ENCODE measurements at places on chromosomes 6 and 20.

DNA sequence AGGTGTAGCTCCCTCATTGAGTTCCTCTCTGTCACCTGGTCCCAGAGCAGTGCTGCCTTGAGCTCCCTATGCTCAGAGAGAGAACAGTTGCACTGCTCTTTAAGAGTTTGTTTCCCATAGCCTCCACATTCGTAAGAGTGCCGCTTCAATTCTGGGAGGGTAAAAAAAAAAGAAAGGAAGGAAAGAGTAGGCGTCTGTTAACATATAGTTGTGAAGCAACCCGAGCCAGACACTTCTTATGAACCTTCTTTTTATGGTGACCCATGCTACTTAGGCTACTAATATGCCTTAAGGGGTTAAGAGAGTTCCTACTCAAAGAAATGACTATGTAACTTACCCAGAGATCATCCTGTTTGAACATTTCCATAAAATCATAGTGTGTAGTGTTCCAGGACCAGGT is 4.3 kb upstream of the ARG1 start:
- no peak for DNase-seq

GRCh38 chr6:150993253-150993652 is 127.8 kb downstream of the MTHFD1L start:
- no peak for DNase-seq

DNA sequence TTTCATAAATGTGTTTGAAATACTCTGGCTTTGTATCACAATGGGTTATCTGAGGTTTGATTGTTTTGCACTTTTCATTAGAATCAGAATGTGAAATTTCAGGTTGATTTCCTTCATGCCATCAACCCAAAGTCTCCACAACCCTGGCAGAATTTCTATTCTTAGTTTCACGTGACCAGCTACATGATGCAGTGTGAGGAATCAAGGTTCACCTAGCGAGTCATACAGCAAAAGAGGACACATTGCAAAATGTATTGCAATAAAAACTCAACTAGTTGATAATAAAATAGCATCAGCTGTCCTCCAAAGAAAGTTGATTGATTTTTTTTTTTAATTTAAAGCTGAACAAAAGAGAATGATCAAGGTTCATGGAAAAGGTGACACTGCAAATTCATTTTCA is 2.2 kb downstream of the HAO1 start:
- no peak for DNase-seq

DNA sequence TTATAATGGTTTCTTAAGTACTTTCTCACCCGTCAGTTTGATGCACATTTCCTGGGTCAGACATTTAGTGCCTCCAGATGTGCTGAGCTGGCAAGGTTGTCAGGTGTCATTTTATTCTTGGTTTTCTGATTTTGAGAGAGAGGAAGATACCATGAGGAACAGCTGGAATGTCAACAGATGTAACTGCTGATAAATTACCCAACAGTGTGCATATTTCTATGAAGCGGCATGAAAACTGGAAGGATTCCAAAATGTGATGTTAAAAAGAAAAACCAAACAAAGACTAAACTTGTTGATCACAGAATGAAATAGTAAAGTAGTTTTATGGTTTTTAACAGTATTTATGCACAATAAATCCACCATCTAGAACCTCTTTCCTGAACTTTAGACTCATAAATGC is 447.3 kb downstream of the HDGFL1 start:
- DNase-seq = no peak

- no peak for DNase-seq
Observed at GRCh38 chr6:168288781-168289570, 30.6 kb downstream of the DACT2 start.
